ENCODE measurements at places on chromosomes 11 and 22. TPM values are rescaled to one million over a fixed set of nuclear protein-coding genes. Genes with fewer than 3 reads are reported as not detected.

Gene UBQLNL
- not detected for total RNA-seq

Gene SLCO2B1
- total RNA-seq, result not detected

Gene FOLH1
- total RNA-seq, result 0.34 TPM

Gene SLC43A3
- total RNA-seq, result 21.9 TPM

Gene MRPL40
- 46.2 TPM for total RNA-seq

Gene PVALB
- not detected for total RNA-seq

Gene SLN
- total RNA-seq, result not detected

Gene ACRV1
- total RNA-seq, result not detected

Gene TMEM191C
- total RNA-seq, result 0.85 TPM

Gene OR5I1
- total RNA-seq, result not detected

Gene IFITM1
- total RNA-seq, result 7.9 TPM

Gene ZBTB44
- total RNA-seq, result 29.7 TPM

Gene RANBP1
- 164 TPM for total RNA-seq

Gene DGCR6
- 2.1 TPM for total RNA-seq

Gene TMEM123
- total RNA-seq, result 217 TPM

Gene OR51E2
- not detected for total RNA-seq

Gene MUC6
- not detected for total RNA-seq

Gene SLC25A18
- under 0.01 TPM for total RNA-seq

Gene C1QTNF5
- 0.36 TPM for total RNA-seq

Gene GPR83
- 0.07 TPM for total RNA-seq

Gene DBX1
- not detected for total RNA-seq

Gene SC5D
- total RNA-seq, result 89.3 TPM

Gene NNMT
- 0.34 TPM for total RNA-seq

All from nasal cavity respiratory epithelium epithelial cell of viscerocranial mucosa (primary cell).